ENCODE measurements at places on chromosomes 11 and 22. TPM values are rescaled to one million over a fixed set of nuclear protein-coding genes. Genes with fewer than 3 reads are reported as not detected.

Gene TCN1
- total RNA-seq, result 112 TPM

Gene FIBIN
- 23.7 TPM for total RNA-seq

GRCh38 chr11:44241851-44242250 lies 68.1 kb downstream of the ALX4 start:
- peak; percentile 41 for DNase-seq

- DNase-seq, result no peak
Observed at GRCh38 chr11:12842933-12843636, 166.0 kb upstream of the RASSF10 start.

GRCh38 chr22:18091916-18092526 lies 14.2 kb downstream of the PEX26 start:
- DNase-seq, result peak; percentile 77

Gene SLCO2B1
- 86.9 TPM for total RNA-seq

- DNase-seq, result no peak
Observed at GRCh38 chr11:33706546-33706945, 5.9 kb upstream of the C11orf91 start.

Gene PATE2
- 0.32 TPM for total RNA-seq

Gene OR8G1
- total RNA-seq, result not detected

Gene CTSF
- total RNA-seq, result 98.6 TPM

DNA sequence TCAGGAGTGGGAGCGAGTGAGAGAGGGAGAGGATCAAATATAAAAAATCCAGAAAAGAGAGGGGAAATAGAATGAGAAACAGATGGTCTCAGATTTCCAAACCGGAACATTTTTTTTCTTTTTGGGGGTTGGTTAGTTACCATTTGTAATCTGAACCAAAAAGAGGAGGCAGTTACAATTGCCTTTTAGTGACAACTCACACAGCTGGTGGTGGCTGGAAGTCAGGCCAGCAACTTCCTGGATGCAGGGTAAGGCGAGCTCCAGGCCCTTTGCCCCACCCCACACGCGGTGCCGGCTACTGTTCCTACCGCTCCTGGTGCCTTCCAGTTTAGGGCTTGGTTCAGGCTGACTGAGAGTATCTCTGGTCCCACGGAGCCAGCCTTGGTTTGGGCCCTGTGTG lies 21.0 kb upstream of the UBASH3B start:
- DNase-seq, result no peak

Gene MRGPRX3
- total RNA-seq, result 5.2 TPM

GRCh38 chr11:116693593-116694348 lies 79.0 kb downstream of the BUD13 start:
- no peak for DNase-seq

GRCh38 chr11:123065621-123066020 lies 3.7 kb upstream of the HSPA8 start:
- DNase-seq, result no peak

- no peak for DNase-seq
Observed at GRCh38 chr11:37849706-37850105, 1251.7 kb upstream of the RAG2 start.

GRCh38 chr22:44496844-44497217 lies 1.2 kb downstream of the RTL6 start:
- no peak for DNase-seq

- DNase-seq, result peak; percentile 37
Observed at GRCh38 chr11:66951927-66952337, 6.3 kb downstream of the PC start.

Gene CATSPERZ
- 1.8 TPM for total RNA-seq

DNA sequence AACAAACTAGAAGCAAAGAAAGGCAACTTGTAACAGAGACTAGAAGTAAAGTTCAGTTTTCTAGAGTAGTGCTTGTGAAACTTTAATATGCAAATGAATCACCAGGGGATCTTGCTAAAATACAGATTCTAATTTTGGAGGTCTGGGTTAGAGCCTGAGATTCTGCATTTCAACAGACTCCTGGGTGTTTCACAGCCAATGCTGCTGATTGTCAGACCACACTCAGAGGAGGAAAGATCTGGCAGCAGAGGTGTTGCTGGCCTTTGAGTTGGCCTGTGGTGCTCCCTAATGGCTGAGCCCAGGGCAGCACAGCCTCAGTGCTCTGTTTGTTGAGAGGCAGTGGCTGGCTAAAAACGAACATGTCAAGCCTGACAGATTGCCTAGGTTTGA lies 5.4 kb downstream of the CRY2 start:
- no peak for DNase-seq

Gene SYT9
- total RNA-seq, result 0.73 TPM

- DNase-seq, result no peak
Observed at GRCh38 chr11:131916638-131917037, 546.2 kb downstream of the NTM start.

DNA sequence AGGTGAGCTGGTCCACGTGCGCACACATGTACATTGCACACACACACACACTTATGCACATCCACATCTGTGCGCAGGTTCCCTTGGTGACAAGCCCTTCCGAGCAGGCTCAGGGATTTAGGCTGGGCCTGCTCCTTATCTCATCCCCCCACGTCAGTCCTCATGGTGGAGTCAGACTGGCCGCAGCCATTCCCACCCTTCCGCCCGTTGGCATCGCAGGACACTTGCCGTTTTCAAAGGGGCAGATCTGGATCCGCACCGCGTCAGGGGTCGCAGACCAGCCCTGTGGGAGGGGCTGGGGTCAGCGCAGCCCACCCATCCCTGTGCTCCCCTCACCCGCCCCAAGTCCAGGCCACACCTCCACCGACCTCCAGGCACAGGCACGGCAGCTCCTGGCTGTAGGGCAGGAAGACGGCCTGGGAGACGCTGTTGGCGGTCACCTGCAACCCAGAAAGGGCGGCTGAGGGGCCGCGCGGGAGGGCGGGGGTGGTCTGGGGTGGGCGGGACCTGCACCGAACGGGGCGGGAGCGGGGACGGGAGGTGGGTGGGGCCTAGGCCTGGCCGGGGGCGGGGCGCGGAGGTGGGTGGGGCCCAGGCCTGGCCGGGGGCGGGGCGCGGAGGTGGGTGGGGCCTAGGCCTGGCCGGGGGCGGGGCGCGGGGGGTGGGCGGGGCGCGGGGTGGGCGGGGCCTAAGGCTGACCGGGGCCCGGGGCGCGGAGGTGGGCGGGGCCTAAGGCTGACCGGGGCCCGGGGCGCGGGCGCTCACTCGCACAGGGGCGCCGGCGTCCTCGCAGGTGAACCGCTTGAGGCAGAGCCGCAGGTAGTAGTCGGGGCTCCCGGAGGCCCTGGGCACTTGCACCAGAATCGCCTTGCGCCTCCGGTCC lies 13.3 kb downstream of the IL17REL start:
- DNase-seq, result no peak

GRCh38 chr22:49786976-49787706 lies 40.5 kb downstream of the BRD1 start:
- DNase-seq, result no peak

Gene RTCB
- 84.6 TPM for total RNA-seq

Gene C11orf16
- total RNA-seq, result not detected

Gene LDLRAD3
- total RNA-seq, result 45.4 TPM

GRCh38 chr11:76626921-76627401 lies 43.6 kb downstream of the LRRC32 start:
- DNase-seq, result no peak

Gene RASD2
- total RNA-seq, result 1.3 TPM

GRCh38 chr11:60785806-60786361 lies 751 bp downstream of the MS4A10 start:
- no peak for DNase-seq

Gene APOA4
- not detected for total RNA-seq

Gene SLC6A5
- total RNA-seq, result not detected

Gene OR52I2
- total RNA-seq, result not detected

DNA sequence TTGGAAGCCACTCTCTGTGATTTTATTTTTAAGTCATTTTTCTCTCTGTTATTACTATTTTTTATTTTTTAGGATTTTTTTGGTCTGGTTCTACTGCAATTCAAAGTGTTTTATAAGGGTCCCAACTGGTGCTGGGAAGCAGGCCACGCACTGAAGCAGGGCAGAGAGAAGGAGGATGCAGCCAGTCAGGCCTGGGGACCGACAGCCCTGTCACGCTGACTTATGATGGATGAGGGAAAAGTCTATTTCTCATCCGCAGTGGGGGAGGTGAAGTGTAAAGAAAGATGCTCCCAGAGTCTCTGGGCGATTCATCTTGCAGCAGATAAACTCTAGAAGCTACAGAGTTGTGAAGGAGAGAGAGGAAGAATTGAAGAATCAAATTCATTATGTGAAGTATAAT lies 191.6 kb downstream of the NTM start:
- no peak for DNase-seq

DNA sequence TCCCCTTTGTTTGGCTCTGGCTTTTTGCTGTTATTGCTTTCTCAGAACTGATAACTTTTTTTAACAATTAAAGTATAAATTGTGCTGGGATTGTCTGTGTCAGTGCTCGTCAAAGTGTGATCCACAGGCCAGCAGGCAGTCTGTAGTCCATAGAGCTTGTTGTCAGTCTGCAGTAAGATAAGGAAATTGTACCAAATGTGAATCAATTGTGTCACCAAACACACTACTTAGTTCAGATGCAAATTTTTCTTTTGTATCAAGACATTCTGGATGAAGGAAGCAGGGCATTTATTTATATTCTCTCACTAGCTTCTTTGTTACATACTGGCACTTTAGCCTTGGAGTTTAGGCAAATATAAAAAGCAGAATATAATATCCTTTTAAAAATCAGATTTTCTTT lies 121.0 kb downstream of the WNT11 start:
- DNase-seq, result no peak

Gene KCTD14
- total RNA-seq, result 0.64 TPM

Gene MFRP
- total RNA-seq, result not detected

Gene IL17RA
- 17.7 TPM for total RNA-seq

GRCh38 chr11:107619926-107620325 lies 29.0 kb downstream of the ELMOD1 start:
- no peak for DNase-seq

- no peak for DNase-seq
Observed at GRCh38 chr11:5239046-5239445, 4.8 kb upstream of the HBD start.

DNA sequence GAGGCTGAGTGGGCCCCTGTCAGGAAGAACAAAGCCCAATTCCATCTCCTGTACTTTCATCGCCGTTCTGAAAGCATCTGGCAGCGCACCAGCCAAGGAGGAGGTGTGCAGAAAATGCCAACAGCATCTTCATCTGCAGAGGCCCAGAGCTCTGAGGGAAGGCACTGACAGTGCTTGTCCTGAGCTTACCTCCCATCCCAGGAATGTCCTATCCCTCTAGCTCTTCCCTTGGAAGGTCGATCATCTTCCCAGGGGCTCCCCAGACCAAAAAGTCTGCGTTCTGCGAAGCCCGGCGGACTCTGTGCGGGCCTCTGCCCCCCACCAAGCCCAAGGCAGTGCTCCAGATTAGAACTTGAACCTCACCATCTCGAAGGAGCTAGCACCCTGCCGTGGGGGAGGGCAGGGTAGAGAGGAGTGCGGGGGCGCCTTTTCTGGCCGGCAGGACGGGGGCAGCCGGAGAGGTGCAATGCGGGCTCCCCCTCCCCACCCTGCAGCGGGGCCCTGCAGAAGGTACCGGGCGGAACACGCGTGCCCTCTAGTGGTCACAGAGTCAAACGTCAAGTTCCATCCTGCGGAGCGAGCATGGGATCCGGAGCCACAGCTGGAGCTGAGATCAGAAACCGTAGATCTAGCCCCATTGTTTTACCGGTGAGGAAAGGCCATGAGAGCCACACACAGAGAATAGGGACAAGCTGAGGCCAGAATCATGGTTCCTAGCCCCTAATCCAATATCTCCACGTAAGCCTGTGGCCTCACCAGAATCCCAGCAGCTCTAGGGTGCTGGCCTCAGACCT lies 5.0 kb downstream of the SCN2B start:
- no peak for DNase-seq

GRCh38 chr11:67439321-67440228 lies 2.1 kb upstream of the PTPRCAP start:
- no peak for DNase-seq

- DNase-seq, result no peak
Observed at GRCh38 chr22:17869285-17870096, 95.2 kb upstream of the BID start.

- no peak for DNase-seq
Observed at GRCh38 chr22:23408321-23408720, 171.8 kb downstream of the IGLL1 start.

Gene CSNK2A3
- 1.3 TPM for total RNA-seq

Gene CLDN5
- total RNA-seq, result 301 TPM
